T-helper 22 cell (primary cell): ENCODE measurements at places on chromosomes 2 and 18.

DNA sequence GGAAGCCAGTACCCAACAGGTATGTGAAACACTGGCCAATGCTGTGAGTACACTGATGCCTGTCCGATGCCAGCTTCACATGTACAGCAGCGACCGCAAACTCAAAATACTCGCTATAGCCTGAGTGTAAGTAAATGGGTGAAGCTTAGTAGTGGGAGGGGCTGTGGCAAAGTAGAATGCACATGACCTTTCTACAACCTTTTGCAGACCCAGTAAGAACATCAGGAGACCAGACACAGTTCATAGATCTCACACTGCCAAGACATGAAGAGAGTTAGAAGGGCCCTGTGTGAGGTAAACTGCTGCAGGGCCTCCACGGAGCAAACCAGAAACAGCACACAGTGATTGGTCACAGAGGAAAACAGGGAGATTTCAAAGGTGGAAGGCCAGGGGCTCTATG is 9.1 kb upstream of the UBXN4 start:
- DNase-seq: no peak

DNA sequence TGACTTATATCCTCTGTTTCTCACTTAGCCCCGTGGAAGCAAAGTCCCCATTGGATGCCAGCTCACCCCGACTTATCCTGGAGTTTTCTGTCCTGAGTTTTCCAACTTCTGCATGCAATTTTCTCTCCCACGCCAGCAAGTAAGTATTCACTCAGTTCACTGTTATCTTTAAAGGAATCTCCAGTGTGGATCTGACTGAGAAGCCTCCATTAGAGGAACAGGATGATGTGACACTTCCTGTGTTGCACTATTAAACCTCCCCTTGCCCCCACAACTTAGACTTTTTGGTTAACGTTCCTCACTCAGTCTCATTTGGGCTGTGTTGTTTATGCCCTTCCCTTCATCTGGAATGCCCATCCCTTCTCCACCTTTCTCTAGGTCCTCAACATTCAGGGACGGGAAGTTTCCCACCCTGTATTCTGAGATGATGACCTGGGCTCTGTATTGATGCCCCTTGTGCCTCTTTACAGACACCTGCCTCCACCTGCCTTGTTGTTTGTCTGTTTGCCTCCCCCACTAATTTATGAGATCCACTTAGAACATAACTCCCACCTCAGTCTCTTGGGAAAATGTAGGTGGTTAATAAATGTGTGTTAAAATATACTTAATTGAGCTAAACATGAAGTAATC is 536.1 kb upstream of the RAB6C start:
- DNase-seq: no peak

GRCh38 chr2:136766073-136766404 is 694 bp downstream of the THSD7B start:
- DNase-seq: no peak

DNA sequence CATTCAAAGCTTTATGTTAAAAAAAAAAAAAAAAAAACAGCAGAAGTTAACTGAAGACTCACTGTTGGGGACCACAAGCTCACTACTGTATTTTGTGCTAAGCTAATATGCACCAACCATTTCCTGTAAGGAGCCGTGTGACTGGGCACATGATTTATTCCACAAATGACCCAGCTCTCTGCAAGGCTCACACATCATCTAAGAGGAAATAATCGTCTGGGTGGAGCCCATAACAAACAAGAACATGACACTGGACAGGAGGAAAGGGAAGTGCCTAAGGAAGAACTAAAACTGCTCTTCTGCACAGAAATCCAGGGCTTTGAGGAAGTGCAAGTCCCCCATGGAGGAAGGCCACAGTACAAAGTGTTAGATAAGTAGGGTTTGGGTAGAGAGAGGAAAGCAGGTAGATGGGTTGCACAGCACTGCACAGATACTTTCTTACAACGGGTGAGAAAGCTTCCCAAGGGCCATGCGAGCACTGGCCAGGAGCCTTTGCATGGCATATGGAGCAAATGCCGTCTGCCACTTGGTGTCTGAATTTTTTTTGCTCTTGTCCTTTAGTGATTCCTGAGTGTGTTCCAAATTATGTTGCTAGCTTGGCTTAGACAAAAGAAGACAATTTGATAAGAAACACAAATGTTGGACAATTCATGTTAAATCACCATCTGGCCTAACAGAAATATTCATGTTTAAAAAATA is 24.4 kb downstream of the NFE2L2 start:
- peak; percentile 9 for DNase-seq

DNA sequence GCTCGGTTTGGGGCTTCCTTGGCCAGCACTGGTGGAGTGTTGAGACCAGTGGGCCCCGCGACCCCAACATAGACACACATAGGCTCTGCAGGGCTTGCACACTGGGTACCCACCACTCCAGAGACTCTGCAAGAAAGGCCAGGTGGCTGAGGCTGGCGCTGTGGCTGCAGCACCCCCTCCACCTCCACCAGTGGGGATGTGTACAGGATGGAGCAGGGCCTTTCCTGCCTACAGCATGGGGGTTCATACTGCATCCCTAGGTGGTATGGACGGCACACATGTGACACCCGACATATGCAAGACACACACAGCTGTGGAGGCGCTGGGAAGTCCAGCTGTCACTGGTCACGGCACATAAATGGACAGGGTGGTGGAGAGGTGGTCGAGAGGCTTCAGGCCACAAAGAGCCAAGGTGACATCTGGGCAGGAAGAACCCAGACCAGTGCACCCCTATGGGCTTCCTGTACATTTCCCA is 1.3 kb downstream of the RNPEPL1 start:
- DNase-seq: no peak

- no peak for DNase-seq
Observed at GRCh38 chr2:120939595-120940318, 204.1 kb downstream of the GLI2 start.

GRCh38 chr2:157439824-157440186 is 4.1 kb downstream of the CYTIP start:
- DNase-seq: no peak

DNA sequence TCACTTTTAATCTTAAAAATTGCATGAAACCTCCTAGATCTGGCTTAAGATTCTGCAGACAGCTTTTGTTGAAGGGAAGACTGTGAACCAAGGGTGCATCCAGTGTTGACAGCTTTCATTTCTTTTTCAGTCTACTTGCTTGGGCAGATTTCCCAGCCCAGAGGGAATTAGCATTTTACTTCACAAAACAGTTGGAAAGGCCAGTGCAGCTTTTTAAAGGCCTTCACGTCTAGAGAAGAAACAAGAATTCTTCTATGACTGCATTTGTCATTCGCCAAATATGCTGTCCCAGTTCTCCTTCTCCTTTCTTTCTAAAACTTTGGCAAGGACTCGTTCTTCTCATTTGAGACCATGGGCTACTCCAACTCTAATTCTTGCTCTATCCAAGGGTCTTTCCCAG is 17.4 kb downstream of the NTSR2 start:
- DNase-seq: no peak

- no peak for DNase-seq
Observed at GRCh38 chr2:81250270-81250669, 945.7 kb upstream of the LRRTM1 start.

DNA sequence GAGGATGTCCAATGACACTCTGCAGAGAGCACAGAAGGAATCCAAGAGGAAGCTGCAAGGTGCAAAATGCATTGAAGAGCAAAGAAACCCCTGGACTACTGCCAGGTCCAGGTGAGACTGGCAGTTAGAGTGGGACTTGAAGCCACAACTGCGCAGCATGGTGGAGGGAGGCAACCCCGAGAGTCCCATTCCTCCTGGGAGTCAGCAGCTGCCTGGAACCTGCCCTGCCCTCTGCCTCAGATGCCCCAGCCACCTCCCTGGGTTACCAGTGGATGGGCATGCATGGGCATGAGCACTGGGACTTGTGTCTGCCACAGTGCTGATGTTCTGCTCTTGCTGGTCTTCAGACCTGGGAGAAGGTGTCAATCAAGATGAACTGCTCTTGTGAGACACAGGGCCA is 43.2 kb downstream of the ANKMY1 start:
- DNase-seq: no peak

DNA sequence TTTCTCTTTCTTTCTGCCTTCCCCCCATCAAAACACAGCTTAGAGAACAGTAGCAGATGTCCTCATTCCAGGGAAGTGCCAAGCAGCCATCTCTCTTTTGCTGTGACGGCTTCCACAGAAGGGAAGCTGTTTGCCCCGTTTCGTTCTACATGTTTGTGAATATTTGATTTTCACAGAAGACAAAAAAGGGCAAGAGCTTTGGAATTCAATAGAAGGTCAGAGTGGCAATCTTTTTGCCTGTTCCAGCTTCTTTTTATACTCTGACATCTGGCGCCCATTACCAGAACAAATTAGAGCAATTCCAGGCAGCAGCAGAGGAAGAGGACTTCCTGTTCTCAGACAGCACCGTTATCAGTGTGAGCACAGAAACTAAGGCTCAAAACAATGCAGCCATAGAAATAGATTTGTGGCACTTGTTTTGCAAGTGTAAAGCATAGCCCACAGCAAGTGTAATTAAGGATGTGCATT is 79.0 kb upstream of the CDH19 start:
- DNase-seq: no peak

GRCh38 chr18:48230467-48231113 is 178.6 kb downstream of the ZBTB7C start:
- DNase-seq: no peak

- no peak for DNase-seq
Observed at GRCh38 chr18:48219810-48220499, 189.2 kb downstream of the ZBTB7C start.

DNA sequence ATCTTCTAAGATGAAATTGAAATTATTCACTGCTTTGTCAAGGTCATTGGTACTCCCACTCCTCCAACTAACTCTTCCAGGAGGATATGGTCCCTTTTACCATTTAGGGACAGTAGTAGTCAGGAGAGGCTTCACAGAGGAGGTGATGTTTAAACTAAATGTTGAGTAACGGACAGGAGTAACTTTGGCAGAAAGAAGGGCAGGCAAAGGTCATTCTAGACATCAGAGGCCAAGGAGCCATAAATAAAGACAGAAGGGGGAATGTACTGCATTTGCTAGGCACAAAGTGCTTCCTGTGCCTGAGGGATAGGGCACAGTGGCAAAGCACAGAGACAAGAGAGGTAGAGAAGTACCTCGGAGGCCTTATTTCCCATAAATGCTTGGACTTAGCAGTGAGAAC is 14.6 kb upstream of the ACMSD start:
- DNase-seq: no peak

GRCh38 chr2:226308323-226308680 is 491.3 kb downstream of the IRS1 start:
- no peak for DNase-seq

GRCh38 chr18:40738321-40738880 is 1216.6 kb upstream of the PIK3C3 start:
- no peak for DNase-seq

GRCh38 chr18:11316546-11316945 is 167.2 kb upstream of the PIEZO2 start:
- no peak for DNase-seq

GRCh38 chr2:150917961-150918713 is 343.5 kb downstream of the RBM43 start:
- no peak for DNase-seq

DNA sequence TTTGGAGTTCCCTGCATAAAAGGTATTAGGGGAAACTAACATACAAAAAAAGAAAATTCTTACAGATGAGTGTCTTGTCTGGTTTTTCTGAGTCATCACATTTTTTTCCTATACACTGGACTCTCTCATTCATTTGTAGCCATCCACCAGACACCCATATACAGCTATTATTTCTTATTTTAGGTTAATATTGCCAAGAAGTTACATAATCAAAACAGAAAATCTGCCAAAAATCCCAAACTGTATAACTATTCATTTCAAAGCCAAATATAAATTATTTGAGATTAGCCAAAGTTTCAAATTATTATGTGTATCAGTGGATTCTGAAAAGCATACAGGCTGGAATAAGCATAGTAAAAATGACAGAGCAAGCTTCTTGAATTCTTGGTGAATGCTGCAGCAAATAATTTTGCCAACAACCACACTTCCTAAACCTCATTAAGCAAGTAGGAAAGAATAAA is 191.2 kb downstream of the NCKAP5 start:
- DNase-seq: no peak

DNA sequence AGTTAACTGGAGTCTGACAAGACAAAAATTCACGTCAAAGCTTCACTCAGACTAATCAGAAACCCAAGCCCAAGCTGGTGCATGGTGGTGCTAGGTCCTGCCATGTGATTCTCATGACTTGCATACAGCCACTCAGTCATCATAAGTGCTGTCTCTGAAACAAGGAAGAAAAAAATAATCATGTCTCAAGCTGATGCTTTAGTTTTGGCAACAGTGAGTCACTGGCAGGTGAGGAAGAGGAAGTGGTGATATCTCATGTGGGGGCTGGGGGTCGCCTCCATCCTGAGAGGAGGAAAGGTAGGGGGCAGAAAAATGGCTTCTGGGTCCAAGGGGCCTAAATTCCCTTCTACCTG is 136.3 kb downstream of the TMEM163 start:
- DNase-seq: no peak

DNA sequence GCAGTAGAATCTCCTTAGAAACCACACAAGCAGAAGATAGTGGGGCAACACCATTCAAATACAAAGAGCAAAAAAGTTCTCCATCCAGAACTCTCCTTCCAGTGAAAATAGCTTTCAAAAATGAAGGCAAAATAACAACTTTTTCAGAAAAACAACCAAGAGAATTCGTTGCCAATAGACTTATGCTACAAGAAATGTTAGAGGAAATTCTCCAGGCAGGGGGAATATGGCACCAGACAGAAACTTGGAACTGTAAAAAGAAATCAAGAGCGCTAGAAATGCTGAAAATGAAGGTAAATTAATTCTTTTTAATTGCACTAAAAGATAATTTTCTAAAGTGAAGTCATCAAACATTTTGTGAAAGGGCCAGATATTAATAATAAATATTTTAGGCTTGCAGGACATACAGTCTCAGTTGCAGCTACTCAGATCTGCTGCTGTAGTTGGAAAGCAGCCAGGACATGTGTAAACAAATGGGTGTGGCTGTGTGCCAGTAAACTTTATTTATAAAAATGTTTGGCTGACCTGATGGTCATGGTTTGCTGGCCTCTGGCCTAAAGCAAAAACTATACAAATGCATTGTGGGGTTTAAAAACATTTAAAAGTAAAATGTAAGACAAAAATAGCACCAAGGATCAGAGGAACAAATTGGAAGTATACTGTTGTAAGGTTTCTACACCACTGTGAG is 73.7 kb upstream of the TGFA start:
- no peak for DNase-seq

DNA sequence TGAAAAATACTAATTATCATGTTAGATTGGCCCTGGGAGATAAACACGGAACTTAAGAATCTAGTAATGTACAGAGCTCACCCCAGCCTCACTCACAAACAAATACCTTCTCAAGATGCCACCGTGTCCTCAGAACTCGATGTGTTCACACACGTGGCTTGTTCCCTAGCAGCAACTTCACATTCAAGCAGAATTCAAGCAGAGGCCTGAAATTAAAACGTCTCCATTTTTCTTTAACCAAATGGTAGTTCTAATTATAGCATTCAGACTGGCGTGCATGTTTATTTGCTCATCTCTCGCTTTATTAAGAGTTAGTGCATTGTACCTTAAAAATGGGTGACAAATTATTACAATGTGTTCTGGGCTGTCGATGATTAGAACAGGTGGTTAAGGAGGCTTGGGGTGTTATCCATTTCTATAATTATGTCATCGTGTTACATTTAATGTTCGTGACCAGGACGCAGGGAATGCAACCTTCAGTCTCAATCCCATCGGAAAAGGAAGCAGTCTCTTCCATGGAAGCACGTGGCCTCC is 57.3 kb upstream of the SLC66A3 start:
- DNase-seq: no peak
